ENCODE measurements at places on chromosomes 2 and 18. TPM values are rescaled to one million over a fixed set of nuclear protein-coding genes. Genes with fewer than 3 reads are reported as not detected.

DNA sequence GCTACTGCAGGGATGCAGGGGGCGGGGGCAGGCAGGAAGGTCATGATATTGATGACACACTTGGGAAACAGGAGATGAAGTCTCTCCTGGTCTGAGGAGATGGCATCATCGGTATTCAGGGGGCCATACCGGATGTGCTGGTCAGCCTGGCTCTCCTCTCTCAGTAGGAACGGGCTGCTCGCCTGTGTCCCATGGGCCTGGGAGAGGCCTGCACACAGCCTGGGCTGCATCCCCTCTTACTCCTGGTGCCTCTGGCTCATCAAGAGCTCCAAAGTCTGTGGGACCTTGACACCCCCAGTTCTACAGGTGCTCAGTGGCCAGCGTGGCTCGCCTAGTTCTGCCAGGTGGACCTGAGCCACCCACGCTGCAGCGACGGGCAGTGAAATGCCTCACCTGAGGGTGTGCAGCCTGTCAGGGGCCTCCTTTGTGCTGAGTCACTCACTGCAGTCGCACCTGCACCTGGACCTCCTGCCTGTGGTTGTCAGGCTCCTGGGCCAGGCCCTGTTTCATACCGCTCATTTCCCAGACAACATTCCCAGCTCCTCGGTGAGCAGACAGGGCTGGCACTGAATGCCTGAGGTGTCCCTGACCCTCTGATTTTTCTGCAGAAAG is 18.6 kb upstream of the CNDP1 start:
- no peak overlapping the region for H3K4me3 ChIP-seq
- no peaks in the 10 kb centered on the region for H3K27me3 ChIP-seq
- no peak for DNase-seq
- no peak overlapping the region for H3K27ac ChIP-seq
- H3K4me1 ChIP-seq, result no peaks in the 10 kb centered on the region

GRCh38 chr2:58046335-58046584 is 346 bp upstream of the VRK2 start:
- H3K27me3 ChIP-seq, result no peaks in the 10 kb centered on the region
- H3K36me3 ChIP-seq, result no peaks in the 10 kb centered on the region
- H3K27ac ChIP-seq, result peak overlapping the region; percentile 86
- no peak for DNase-seq
- H3K4me1 ChIP-seq, result peaks cover 16% of the 10 kb centered on the region

DNA sequence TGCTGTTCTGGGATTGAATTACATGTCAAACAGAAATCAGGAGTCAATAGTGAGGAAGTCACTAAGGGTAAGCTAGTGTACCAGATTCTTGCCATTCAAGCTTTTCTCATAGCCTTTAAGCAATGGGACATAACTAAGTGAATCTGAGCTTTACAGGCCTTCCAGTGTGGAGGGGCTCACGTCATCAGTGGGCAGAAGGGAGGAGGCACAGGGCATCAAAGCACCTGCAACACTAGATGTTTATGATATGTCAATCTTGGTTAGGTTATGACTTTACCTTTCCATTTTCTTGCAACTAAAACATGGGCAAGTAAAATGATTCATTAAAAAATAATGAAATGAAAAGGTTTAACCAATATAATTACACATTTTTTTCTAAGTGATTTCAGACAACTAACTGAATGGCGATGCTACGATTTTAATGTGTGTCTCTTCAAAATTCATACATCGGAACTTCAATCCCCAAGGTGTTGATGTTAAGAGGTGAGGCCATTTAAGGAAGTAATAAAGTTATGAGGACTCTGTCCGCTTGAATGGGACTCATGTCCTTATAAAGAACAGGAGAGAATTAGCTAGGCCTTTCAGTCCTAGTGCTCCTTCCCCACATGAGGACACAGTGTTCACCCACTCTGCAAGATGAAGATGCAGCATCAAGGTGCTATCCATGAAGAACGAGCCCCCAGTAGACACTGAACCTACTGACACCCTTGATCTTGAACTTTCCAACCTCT is 1169.2 kb upstream of the NXPH2 start:
- no peaks in the 10 kb centered on the region for H3K27me3 ChIP-seq

- no peak overlapping the region for H3K27ac ChIP-seq
- H3K27me3 ChIP-seq, result no peaks in the 10 kb centered on the region
- DNase-seq, result peak; percentile 53
- H3K4me1 ChIP-seq, result peaks cover 12% of the 10 kb centered on the region
- no peaks in the 10 kb centered on the region for H3K36me3 ChIP-seq
- no peak overlapping the region for H3K4me3 ChIP-seq
Observed at GRCh38 chr2:3168230-3168891, 209.3 kb downstream of the EIPR1 start.

GRCh38 chr18:7579176-7579917 is 12.2 kb downstream of the PTPRM start:
- H3K4me1 ChIP-seq, result peaks cover 40% of the 10 kb centered on the region
- H3K4me3 ChIP-seq, result no peak overlapping the region
- H3K27ac ChIP-seq, result no peak overlapping the region
- no peaks in the 10 kb centered on the region for H3K36me3 ChIP-seq
- DNase-seq, result no peak
- no peaks in the 10 kb centered on the region for H3K27me3 ChIP-seq

GRCh38 chr2:235366807-235367206 is 127.0 kb upstream of the AGAP1 start:
- H3K36me3 ChIP-seq, result no peaks in the 10 kb centered on the region
- peaks cover 53% of the 10 kb centered on the region for H3K27me3 ChIP-seq
- no peak overlapping the region for H3K27ac ChIP-seq

DNA sequence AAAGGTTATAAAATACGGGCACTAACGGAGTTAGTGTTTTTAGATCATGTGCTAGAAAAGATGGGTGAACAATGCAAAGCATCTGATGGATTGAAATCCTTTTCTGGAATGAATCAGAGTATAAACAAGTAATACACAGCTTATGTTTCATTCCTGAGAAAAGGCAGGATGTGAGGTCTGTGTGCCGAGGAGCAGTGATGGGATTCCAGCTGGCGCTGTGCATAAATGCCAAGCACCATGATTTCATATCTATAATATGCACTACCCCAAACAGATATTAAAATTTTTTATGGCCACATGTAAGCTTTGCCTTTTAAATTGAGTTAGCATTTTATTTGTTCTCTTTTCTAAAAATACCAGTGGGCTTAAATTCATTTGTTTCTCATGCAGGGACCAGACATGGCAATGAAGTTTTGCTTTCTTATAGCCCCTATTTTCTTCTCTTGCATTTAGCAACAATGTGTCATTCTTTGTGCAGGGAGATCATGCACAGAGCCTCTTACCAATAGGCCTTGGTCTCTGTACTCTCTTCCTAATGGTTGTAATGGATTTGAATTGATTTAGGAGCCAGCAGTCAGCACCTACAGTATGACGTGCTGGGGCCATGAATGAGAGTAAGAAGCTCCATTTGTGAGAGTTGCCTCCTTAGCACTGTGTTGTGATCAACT is 323.9 kb downstream of the SLC8A1 start:
- no peaks in the 10 kb centered on the region for H3K27me3 ChIP-seq
- H3K27ac ChIP-seq, result peak overlapping the region; percentile 50
- H3K36me3 ChIP-seq, result no peaks in the 10 kb centered on the region
- H3K4me3 ChIP-seq, result no peak overlapping the region

DNA sequence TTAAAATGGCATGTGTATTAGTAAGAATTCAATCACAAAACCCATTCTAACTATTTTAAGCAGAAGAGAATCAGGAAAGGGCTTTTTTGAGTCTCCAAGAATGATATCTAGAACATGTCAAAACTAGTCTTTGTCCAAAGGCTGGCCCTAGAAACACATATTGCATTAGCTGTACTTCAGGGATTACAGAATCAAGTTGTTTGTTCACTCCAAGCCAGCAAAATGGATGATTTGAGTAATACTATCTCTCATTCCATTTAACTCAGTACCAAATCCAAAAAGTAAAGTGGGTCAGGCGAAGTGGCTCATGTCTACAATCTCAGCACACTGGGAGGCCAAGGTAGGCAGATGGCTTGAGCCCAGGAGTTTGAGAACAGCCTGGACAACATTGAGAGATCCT is 41.3 kb downstream of the ATF2 start:
- H3K27me3 ChIP-seq, result no peaks in the 10 kb centered on the region
- peaks cover 3% of the 10 kb centered on the region for H3K36me3 ChIP-seq
- no peak for DNase-seq
- H3K4me1 ChIP-seq, result no peaks in the 10 kb centered on the region

DNA sequence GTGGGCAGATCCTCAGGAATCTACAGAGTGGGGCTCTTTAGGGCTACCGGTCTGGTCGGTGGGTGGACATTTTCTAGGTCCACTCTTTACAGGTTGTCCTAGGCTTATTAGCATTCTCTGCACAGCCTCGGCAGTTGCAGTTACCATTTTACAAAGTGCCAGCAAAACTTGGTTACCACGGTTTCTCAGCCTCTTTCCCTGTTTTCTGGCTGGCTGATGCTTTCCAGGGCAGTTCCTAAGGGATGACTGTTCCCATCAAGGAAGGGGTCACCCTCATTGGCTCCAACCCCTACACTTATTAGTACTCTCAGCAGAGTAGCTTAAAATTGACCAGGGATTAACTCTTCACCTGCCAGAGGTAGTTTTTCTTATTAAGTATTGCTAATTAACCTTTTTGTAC is 2.0 kb upstream of the AQP4 start:
- H3K4me3 ChIP-seq, result no peak overlapping the region
- no peaks in the 10 kb centered on the region for H3K36me3 ChIP-seq
- H3K4me1 ChIP-seq, result no peaks in the 10 kb centered on the region
- H3K27me3 ChIP-seq, result peaks cover 12% of the 10 kb centered on the region
- no peak overlapping the region for H3K27ac ChIP-seq

DNA sequence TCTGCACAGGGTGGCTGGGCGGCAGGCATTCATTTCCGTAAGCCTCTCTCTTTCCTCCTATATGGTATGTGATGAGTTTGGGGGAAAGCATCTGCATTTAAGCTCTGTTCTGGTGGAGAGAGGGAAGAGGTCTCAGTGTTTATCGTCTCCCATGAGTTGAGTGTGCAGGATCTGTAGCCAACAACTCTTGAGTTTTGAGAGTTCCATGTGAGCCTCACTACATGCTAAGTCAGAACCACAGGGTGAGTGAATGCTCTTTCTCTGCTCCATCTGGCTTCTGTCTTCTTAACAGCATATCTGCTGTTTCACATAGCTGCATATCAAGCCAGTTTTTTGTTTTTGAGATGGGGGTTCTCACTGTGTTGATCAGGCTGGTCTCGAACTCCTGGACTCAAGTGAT is 22.7 kb downstream of the RAB31 start:
- peaks cover 13% of the 10 kb centered on the region for H3K4me1 ChIP-seq
- DNase-seq, result no peak
- peaks cover 8% of the 10 kb centered on the region for H3K36me3 ChIP-seq
- no peak overlapping the region for H3K4me3 ChIP-seq

GRCh38 chr2:217934321-217935131 is 68.3 kb downstream of the TNS1 start:
- peak; percentile 98 for DNase-seq
- no peaks in the 10 kb centered on the region for H3K27me3 ChIP-seq
- H3K36me3 ChIP-seq, result no peaks in the 10 kb centered on the region
- H3K4me3 ChIP-seq, result no peak overlapping the region

KATNAL2 gene
- total RNA-seq, result 3.0 TPM

LRATD1 gene
- 28.3 TPM for total RNA-seq

TBR1 gene
- not detected for total RNA-seq

ACMSD gene
- total RNA-seq, result not detected

ABCG8 gene
- not detected for total RNA-seq

SERPINB10 gene
- not detected for total RNA-seq

Measured in astrocyte (in vitro differentiated cells and primary cell).